ENCODE measurements at places on chromosomes 7 and 10. TPM values are rescaled to one million over a fixed set of nuclear protein-coding genes. Genes with fewer than 3 reads are reported as not detected.

Gene NPM3
- 16.2 TPM for polyA plus RNA-seq

Gene SH2D4B
- not detected for polyA plus RNA-seq

Gene CPA5
- 0.19 TPM for polyA plus RNA-seq

Gene ST7
- 8.2 TPM for polyA plus RNA-seq

Gene SBDS
- 75.8 TPM for polyA plus RNA-seq

Gene VSTM2A
- polyA plus RNA-seq, result 1.0 TPM

Gene SLK
- polyA plus RNA-seq, result 6.0 TPM

Gene HOXA9
- polyA plus RNA-seq, result 0.09 TPM

Gene FAM25A
- polyA plus RNA-seq, result not detected

Gene FAM237B
- polyA plus RNA-seq, result not detected

Gene MSRB2
- polyA plus RNA-seq, result 12.3 TPM

Gene FFAR4
- 0.57 TPM for polyA plus RNA-seq

Gene BTBD16
- polyA plus RNA-seq, result 0.52 TPM

Gene ADRA2A
- 42.3 TPM for polyA plus RNA-seq

Gene TBRG4
- 39.8 TPM for polyA plus RNA-seq

Gene OR2A7
- 1.3 TPM for polyA plus RNA-seq

Gene FAM13C
- 3.1 TPM for polyA plus RNA-seq

Gene SEC31B
- 14.4 TPM for polyA plus RNA-seq

Gene TRIM73
- 6.8 TPM for polyA plus RNA-seq

Gene C10orf105
- polyA plus RNA-seq, result 0.08 TPM

Gene SMIM30
- polyA plus RNA-seq, result 48.7 TPM

Gene PSMA2
- polyA plus RNA-seq, result 29.3 TPM

Gene ERVW-1
- not detected for polyA plus RNA-seq

Gene ATP6V0E2
- 27.3 TPM for polyA plus RNA-seq
